SIG-M5 (cell line): ENCODE measurements at places on chromosomes 6 and 20.

DNA sequence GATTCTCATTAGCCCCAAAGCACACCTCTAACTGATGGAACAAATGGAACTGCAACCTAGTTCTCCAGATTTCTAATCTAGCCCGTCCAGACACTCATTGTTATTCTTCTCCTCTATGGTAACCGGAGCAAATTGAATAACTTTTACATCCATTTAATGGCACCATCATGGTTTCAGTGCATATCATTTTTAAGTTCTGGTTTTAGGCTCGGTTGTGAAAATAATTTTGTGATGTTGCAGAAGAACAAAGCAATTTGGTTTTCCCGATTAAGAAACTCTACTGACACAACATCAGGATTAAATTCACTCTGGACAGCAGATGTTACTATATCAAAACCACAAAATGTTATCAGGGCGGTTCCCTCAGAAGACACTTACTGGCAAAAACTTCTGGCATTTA is 42.5 kb upstream of the HBS1L start:
- no peak for DNase-seq

- DNase-seq = no peak
These were observed 39.0 kb downstream of the TPD52L1 start for GRCh38 chr6:125192610-125192930.

GRCh38 chr6:52644253-52644652 is 26.7 kb upstream of the TMEM14A start:
- no peak for DNase-seq

DNA sequence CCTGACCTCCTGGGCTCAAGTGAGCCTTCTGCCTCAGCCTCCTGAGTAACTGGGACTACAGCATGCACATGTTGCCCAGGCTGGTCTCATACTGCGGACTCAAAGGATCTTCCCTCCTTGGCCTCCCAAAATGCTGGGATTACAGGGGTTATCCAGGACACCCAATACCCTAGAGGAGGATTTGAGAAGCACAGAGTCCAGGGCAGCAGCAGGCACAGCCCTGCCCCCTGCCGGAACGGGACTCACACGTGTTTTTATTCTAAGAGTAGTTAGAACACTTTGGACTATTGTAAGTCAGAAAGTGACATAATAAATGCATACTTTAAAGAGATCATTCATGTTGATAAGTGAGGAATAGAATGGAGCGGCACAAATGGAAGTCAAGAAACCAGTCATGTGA is 80.2 kb downstream of the C6orf118 start:
- no peak for DNase-seq

DNA sequence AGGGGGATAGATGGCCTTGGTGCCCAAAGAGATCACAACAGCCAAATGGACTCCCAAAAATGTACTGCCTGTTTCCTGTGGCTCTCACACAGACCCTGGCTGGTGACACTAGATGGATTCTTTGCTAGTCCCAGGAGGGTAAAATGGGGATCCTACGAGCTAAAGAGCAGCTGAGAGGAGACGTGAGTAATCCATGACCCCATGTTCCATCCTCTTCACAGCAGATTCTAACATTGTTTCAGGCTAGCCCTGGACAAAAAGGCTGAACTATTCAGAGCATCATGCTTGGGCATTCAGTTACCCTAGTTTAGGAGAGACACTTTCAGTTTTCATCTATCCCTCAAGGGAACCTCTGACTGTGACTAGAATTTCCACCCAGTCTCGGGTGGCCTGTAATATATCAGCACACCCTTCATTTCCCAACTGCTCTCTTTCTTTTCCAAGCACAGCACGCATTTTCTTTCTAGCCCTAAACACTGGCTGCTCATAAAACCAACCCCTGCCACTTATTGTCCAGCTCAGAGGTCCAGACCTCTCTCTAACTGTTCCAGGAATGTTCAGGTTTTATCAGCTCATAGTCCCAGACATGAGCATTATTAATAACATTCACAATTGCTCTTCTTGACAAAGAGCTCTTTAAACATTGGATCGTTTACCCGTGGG is 48.5 kb downstream of the SLC22A1 start:
- DNase-seq = no peak

DNA sequence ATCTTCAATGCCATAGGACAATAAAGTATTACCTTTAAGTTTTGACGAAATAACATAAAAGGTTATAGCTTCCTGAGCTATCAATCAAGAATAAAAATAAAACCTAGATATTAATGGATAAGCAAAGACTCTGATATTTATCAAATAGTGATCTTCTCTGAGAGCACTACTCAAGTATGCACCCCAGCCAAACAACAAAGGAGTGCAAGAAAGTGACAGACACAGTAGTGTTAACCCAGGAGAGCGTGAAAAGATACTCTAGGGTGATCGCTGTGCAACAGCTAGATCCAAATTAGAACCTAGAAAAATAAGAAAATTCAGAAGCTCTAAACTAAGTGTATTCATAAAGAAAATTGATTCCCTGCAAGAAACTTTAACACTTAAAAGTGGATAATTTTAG is 83.5 kb upstream of the CDYL start:
- DNase-seq = no peak

DNA sequence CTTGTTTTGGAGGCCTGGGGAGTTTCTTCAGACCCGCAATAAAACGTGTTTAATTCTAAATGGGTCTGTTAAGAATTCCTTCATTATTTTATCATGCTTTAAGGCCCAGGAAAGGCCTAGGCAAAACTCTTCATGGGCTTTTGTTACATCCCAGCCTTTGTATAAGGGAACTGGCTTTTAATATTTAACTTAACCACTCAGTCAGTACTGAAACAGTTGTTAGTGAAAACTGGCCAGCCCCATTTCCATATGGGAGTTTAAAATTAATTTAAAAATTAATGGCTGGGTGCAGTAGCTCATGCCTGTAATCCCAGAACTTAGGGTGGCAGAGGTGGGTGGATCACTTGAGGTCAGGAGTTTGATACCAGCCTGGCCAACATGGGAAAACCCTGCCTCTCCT is 213.2 kb upstream of the FKBP1C start:
- no peak for DNase-seq

GRCh38 chr6:42403831-42404230 is 47.9 kb downstream of the TRERF1 start:
- DNase-seq = no peak

DNA sequence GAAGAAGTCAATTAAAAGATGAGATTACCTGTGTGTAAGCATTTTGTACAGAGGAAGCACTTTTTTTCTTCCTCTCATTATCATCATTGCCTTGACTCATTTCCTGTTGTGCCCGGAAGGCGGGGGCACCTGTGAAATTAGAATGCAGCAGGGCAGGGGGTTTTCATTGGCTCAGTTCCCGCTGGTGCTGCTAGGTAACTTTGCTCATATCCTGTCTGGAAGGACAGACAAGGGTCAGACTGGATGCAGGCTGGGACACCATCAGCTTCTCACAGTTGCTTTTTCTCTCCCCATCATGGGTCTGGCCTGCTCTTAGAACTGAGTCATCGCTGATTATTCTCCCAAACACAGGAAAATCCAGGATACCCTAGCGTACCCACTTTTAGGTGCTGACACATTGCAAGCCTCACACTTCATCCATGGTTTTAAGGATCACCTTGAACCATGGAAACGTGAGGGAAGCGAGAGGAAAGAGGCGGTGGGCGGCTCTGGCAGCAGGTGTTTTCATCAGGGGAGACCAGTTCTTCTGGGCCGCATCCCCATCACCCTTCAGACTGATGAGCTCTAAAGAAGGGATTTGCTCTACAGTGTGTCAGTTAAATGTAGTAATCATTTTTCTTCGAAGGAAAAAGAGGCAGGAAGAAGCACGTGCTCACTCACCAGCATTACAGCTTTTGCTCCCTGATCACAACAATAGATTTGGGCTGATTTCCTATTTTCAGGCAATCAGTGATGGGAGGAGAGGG is 195.7 kb upstream of the SASH1 start:
- DNase-seq = no peak

DNA sequence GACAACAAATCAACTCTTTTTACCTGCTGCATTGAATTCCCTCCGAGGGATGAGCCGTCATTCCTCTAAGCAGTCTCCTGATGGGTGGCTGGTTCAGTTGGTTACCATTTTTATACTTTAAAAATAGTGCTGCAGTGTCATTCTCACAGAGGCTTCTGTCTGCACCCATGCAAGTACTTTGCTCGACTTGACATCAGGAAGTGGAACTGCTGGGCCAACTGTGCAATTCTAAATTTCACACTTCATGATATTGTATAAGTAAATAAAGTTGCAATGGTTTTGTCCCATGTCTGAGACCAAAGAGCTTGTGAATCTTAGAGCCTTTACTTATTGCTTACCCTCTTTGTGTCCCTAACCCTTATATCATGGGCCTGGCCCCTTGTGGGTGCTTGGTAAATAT is 2.5 kb downstream of the BTN3A1 start:
- no peak for DNase-seq

DNA sequence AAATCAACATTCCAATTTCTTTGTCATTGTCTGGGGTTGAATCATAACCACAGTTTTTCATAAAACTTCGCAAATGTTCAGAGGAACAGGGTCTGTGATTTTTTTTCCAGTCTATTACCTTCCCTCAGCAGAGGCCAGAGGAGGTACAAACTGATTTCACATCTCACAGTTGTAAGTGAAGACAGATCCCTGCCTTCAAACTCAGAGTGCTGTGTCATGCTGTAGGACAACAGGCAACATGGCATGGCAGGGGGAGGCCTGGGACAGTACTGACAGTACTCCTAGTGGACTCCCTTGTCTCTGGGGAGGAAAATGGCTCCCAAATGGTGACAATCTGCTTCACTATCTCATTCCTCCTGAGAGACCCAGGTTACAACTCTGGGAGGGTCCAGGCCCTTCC is 308.6 kb downstream of the CDC5L start:
- no peak for DNase-seq

DNA sequence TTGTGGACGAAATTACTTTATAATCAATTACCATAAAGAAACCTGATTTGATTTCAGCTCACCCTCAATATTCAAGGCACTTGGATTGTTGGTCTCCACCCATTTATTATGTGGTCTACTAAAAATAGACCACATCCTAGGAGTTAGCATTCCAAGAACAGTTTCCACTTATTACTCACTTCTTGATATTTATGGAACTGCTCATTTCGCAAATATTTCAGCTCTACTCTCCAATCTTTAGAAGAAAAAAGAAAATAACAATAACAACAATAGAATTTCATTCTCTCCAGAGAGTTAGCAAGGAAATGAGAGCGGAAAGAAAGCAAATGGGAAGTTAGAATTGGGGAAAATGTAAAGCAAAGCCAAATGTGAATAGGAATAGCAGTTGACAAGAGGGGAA is 26.2 kb upstream of the HDAC2 start:
- no peak for DNase-seq

GRCh38 chr6:150078788-150079187 is 9.9 kb upstream of the ULBP3 start:
- no peak for DNase-seq

- no peak for DNase-seq
These were observed 33.1 kb downstream of the CDH4 start for GRCh38 chr20:61285152-61285645.

GRCh38 chr6:70636596-70636995 is 31.1 kb upstream of the SMAP1 start:
- no peak for DNase-seq

DNA sequence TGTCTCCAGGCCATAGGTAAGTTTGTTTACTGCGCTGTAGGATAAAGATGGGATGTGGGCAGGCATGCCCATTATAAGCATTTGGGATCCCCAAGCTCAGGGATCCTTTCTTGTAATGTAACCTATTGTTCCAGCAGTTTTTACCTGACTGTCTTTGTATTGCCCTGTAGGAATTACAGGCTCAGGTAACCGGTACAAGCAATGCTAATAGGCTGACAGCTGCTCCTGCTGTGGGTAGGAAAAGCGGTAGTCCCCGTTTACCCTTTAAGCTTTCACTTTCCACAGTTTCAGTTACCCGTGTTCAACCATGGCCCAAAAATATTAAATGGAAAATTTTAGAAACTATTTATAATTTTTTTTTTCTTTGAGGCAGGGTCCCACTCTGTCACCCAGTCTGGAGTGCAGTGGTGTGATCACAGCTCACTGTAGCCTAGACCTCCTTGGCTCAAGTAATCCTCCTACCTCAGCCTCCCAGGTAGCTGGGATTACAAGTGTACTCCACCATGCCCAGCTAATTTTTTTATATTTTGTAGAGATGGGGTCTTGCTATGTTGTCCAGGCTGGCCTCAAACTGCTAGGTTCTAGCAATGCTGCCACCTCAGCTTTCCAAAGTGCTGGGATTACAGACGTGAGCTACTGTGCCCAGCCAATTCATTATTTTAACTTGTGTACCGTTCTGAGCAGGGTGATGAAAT is 108.6 kb downstream of the CDYL start:
- no peak for DNase-seq

DNA sequence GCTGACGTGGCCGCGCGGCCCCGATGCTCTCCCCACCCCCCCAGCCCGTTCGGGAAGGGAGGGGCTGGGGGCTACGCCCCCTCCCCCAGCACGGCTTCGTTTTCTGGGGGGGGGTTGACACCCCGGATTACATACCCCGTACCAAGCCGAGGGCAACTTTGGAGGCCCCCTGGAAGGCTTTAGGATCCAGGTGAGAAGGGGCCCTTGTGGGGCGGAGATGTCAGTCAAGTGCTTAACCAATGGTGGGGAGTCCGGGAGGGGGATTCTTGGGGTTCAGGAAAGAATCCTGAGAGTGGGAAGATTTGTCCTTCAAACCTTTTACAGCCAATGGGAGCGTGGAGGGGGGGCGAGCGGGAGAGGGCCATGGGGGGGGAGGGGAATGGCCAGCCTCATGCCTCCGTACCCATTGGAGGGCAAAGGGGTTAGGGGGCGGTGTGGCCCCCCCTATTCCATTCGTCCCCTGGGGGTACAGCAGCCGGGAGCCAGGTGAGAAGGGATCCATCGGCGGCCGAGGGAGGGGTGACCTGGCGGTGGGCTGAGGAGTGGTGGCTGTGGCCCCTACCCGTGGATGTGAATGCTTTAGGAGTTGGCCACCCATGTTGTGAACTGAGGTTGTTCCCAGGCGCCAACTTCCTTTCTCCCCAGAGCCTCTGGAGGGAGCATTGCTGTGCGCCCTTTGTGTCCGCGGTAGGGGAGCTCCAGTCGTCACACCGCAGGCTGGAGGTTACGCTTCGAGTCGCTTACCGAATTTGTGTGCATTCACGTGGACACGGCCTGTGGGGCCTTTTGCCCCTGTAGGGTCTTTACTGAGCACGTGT is 682 bp downstream of the BRD2 start:
- DNase-seq = no peak

GRCh38 chr6:41346441-41346840 is 11.0 kb downstream of the NCR2 start:
- no peak for DNase-seq

DNA sequence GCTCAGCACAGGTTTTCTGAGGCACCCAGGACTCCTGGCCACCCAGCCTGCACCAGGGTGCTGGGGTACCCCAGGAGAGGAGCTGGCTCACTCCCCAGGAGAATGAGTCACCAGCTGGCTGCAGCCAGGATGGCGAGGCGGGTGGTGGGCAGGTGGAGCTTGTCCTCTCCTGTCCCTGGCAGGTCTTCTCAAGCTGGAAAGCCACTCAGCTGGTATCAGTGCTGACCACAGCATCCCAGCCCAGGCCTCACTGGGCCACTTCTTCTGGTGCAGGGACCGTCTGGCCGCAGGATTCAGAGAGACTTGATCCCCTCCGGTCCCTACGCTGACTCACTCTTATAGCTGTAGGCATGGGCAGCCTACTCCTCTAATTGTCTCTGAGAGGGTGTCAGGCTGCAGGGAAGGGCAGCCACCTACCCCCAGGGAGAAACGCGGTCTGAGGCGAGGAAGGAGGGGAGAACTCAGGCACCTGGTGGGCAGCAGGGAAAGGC is 22.2 kb downstream of the TFEB start:
- DNase-seq = no peak
